ENCODE measurements at places on chromosomes 13 and 19. TPM values are rescaled to one million over a fixed set of nuclear protein-coding genes. Genes with fewer than 3 reads are reported as not detected.

DNA sequence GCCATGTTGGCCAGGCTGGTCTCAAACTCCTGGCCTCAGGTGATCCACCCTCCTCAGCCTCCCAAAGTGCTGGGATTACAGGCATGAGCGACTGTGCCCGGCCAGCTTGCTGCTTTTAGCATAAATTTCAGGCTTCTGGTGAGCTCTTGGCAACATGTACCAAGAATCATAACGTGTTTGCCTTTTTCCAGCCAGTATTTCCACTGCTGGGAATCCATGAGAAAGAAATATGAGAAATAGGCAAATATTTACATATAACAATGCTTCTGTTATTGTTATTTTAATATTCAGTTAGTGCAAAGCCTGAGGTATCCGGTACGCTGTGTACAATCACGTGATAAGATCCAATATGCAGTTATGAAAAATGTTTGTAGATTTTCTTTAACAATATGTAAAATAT is 29.2 kb upstream of the CERS4 start:
- no peak for DNase-seq

GRCh38 chr19:3969435-3970312 is 1.2 kb downstream of the DAPK3 start:
- no peak for DNase-seq

DNA sequence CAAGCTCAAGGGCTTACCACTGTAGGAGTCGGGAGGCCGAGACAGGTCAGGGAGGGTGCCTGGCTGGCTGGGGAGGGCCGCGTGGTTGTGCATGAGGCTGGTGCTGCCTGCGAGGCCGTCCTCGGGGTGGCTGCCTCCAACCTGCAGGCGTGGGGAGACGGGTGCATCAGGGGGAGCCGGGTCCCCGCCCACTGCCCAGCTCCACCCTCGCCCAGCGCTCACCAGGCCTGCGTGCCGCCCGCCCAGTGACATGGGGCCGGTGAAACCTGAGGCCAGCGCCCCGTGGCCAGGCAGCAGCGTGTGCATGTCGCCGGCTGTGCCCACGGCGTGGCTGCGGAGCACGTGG is 13.8 kb upstream of the UQCR11 start:
- no peak for DNase-seq

GRK1 gene
- under 0.01 TPM for total RNA-seq

DNA sequence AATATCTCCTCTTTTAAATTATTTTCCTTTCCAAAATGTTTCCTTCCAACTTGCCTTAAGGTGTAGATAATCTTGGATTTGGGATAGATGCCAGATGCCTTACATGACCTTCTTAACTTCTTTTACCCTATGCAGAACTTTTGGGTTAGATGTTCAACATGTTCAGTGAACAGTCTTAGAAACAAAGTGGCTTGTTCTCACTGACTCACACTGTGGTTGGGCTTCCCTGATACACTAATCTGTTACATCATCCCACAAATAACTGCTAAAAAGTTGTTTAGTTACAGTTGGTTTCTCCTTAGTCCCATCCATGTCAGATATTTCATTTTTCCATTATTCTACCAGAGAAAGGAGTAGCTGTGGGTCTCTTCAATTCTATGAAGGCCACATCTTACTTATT is 2638.2 kb downstream of the PCDH9 start:
- no peak for DNase-seq

DNA sequence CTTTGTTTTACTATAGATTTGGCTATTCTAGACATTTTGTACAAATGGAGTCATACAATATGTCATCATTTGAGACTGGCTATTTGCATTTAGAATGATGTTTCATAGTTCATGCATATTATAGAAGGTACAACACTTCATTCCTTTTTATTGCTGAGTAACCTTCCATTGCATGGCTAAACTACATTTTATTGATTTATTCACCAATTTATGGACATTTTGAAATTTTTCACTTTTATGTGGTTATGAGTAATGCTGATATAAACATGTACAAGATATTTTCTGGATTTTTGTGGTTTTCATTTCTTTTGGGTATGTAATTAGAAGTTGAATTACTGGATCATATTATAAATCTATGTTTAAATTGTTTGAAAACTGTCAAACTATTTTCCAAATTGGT is 710.3 kb upstream of the SLITRK5 start:
- no peak for DNase-seq

GRCh38 chr13:51584731-51585672 is 740 bp downstream of the WDFY2 start:
- peak; percentile 27 for DNase-seq

- DNase-seq = no peak
Observed at GRCh38 chr19:29499921-29500590, 25.7 kb upstream of the VSTM2B start.

- no peak for DNase-seq
Observed at GRCh38 chr13:29577136-29578051, 18.1 kb downstream of the SLC7A1 start.

DCLK1 gene
- 263 TPM for total RNA-seq

DNA sequence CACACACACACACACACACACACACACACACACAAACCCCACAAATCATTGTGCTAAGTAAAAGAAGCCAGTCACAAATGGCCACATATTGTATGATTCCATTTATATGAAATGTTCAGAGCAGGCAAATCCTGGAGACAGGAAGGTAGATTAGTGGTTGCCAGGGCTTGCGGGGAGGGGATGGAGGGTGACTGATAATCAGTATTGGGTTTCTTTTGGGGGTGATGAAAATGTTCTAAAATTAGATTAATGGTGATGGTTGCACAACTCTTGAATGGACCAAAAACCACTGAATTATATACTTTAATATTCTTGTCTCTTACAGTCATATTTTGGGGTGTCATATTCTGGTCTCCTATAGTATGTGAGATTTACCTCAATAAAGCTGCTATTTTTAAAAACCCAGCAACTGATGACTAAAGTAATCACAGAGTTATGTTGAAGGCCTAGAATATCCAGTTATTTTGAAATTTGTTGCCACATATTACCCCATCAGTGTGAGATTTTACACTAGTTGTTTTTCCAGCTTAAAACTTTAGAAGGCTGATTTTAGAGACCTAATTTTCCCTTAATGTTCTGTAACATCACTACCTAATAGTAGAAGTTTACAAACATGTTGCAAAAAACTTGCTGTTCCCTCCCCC is 20.3 kb downstream of the FLT1 start:
- DNase-seq = no peak

DNA sequence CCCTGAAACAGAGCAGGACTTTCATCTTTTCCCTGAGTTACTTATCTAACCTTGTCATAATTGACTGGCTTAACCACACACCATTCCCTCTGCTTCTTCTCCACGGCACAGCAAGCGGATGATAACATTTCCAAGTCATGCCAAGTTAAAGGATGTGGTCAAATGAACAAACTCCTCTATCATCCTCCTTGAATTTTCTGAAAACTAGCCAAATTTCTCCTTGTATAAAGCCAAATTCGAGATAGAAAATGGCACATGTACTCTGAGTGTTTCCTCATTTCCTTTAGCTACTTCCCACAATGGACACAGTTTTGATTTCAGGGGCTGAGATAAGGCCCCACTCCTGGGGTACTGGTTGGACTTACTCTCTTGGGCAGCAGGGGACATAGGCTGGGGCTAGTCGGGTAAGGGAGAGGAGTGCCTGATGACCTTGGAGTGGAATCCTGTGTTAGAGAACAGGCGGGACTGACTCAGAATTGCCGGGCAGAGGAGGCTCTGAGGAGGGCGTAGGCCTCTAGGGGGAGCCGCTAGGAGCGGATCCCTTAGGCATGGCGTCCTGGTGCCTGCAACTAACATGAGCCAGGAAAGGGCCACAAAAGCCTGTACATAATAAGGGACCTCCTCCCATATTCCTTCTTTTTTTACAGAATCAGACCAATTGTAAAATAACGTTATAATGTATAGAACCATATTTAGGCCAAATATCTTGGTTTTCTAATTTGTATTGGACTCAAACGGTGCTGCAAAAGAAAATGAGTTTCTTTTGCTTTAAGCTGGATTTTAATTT is 20.3 kb upstream of the TMTC4 start:
- DNase-seq = peak; percentile 33

DNA sequence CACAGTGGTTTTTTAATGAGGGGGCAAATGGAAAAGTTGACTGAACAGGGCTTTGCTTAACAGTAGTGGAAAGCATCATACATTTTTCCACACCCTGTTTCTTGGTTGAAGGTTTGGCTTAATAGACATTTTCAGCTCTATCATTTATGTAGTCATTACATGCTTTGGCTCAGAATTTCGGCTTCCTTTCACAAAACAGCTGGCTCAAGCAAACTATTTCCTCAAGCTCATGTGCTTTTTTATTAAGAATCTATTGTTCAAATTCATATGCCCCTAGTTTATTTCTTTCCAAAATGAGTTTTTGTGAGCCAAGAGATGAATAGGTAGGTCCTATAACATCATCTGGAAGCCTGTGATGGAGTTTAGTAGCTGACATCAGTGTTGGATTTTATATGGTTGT is 113.8 kb downstream of the SLITRK6 start:
- no peak for DNase-seq

DNA sequence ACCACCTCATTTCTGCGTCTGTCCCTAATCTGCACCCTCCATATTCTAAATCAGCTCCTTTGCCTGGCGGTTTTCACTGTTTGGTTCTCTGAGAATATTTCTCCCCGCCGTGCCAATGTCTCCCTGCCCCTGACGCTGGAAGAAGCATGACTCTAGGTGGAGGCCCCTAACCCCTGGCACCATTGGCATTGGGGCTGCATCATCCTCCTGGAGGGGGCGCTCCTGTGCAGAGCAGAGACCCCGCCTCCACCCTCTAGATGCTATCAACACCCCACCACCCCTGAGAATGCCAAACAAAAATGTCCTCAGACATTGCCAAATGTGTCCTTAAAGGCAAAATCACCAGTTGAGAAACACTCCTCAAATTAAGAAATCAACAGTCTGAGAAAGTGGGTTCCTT is 6.5 kb downstream of the ZSCAN5B start:
- DNase-seq = no peak

DNA sequence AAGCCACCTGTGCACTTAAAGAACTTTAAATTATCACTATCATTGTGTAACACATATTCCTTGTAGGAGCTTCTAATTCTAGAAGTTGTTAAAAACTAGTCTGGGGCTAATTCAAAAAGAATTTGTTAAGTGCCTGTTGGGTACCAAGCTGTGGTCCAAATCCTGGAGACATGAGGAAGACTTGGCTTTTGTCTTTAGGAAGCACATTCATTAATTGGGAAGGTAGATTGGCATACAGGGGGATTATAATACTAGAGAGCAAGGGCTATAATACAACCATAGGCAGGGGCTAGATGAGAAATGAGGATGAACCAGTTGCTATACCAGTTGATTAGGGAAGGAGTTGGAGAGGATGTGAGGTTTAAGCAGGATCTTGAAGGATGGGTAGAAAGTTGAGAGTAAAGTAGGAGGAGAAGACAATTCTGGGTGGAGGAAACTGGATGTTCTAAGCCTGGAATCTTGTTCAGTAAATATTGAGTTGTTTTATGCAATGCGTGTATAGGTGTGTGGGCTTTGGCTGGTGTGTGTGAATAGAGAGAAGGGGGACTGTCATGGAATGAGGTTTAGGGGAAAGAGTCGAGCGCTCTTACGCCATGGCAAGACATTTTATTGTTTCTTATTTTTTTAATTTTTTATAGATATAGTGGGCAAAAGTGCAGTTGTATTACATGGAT is 350.1 kb downstream of the GPC5 start:
- no peak for DNase-seq

GRCh38 chr13:78198821-78199220 is 280.2 kb upstream of the EDNRB start:
- no peak for DNase-seq

DNA sequence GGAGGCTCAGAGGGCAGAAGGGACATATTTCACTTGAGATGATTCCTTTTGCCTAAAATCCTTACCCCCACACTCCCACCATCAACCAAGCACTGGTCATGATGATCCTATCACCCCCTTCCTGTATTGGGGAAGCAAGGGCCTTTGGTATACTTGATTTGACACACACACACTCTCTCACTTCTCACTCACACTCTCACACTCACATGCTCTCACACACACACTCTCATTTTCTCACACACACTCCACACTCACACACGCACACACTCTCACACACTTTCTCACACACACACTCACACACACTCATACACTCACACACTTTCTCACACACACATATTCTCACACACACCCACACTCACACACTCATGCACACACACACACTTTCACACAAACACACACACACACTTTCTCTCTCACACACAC is 8.6 kb downstream of the RGCC start:
- no peak for DNase-seq

DNA sequence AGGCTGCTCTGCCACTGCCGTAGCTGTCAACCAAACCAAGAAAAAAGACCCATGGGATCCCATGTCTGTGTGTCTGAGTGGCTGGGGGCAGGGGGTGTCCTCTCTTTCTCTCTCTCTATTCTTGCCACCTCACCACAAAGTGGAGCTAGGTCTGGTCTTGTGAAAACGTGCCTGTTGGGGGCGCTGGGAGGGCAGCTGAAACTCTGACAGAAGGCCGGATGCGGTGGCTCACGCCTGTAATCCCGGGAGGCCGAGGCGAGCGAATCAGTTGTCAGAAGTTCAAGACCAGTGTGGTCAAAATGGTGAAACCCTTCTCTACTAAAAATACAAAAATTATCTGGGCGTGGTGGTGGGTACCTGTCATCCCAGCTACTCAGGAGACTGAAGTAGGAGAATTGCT is 29.2 kb downstream of the ZNF146 start:
- no peak for DNase-seq

DNA sequence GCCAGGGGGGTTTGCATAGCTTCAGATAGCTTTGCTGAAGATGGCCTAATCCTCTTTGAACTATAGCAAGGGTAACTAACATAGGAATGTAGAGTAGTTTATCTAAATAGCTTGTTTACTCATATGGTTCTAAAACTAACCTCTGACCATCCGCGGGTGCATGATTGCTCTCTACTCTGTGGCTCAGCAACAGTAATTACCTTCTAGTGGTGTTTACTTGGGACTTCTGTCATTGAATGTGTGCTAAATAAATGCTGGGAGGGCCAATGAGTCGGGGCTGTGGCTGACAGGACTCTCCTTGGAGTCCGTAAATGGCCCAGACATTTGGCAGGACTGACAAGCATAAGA is 1461.9 kb downstream of the UQCRFS1 start:
- no peak for DNase-seq

GRCh38 chr13:99124794-99125316 is 75.8 kb upstream of the UBAC2 start:
- DNase-seq = no peak

GADD45B gene
- 1.2 TPM for total RNA-seq

RFPL4A gene
- not detected for total RNA-seq

GRCh38 chr19:42251572-42252358 is 3.2 kb downstream of the ERF start:
- DNase-seq = no peak

DNA sequence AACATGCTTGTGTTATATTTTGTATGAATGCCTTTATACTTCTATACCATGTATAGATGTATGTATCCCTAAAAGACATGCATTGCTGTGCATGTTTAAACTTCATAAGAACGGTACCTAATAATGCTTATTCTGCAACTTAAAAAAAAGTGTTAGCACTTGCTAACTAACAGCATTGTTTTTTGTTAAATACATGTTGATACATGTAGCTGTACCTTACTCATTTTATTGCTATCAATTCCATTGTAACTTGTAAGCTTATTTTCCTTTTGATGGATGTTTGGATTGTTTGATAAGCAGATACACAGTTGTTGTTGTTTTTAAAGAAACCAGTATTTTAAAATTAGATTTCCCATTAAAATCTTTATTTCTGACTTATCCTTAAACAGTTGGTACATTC is 53.8 kb downstream of the CDK8 start:
- no peak for DNase-seq

All from frontal cortex (tissue), 4 donors.